CD4-positive, alpha-beta T cell treated with Interleukin-15 for 4 hours (primary cell): ENCODE measurements at places on chromosomes 5 and 9.

DNA sequence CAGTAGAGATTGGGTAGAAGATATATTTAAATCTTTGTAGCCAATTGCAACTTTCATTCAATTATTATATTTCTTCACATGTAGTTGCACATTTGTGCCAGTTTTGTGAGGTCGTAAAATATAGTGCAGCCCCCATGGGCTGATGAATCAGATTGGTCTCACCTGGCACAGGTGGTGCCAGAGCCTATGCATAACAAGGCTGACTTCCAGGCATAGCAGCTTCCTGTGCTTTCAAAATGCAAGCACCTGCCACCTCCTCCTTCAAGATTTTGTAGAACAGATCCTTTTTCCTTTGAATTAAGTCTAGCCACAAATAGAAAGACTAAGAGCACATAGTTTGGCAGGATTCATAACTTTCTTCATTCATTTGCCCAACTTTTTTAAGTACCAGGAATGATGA is 87.1 kb downstream of the STARD4 start:
- no peak for DNase-seq

DNA sequence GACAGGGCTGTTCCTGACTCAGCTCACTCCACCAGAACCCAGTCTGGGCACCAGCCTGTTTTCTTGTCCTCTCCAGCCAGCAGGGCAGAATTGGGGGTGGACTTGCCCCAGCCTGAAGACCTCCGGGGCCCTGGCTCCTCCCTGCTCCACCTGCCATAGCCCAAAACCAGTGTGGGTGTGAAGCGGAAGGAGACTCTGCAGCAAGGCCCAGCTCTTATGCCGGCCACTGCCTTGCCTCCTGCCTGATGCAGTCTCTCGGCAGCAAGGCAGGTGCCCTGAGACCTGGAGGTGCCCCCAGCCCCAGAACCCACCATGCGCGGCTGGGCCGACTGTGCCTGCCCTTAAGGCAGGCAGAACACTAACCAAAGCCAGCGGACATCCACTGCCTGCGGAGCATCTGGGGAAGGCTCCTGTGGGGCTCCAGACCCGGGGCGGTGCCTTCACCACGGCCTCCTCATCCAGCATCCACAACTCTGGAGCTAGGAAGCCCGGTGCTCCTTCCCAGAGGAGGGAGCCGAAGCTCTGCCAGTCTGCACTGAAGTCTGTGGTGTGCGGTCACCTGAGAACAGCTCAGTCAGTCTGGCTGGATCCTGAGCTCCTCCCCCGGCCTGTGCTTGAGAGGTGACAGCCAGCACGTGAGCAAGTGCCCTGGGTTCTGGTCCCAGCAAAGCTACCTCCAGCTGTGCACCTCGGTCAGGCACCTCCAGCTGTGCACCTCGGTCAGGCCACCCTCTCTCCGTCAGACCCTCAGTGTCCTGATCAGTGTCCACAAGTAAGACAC is 116.7 kb downstream of the ADAMTS2 start:
- DNase-seq, result no peak

GRCh38 chr5:81093536-81094196 is 133.5 kb downstream of the RASGRF2 start:
- DNase-seq, result no peak

- DNase-seq, result no peak
Observed at GRCh38 chr9:114394523-114395333, 6.9 kb upstream of the AKNA start.

- no peak for DNase-seq
Observed at GRCh38 chr5:128491291-128491690, 46.8 kb downstream of the FBN2 start.

GRCh38 chr9:100082782-100083181 is 16.0 kb downstream of the ERP44 start:
- no peak for DNase-seq

DNA sequence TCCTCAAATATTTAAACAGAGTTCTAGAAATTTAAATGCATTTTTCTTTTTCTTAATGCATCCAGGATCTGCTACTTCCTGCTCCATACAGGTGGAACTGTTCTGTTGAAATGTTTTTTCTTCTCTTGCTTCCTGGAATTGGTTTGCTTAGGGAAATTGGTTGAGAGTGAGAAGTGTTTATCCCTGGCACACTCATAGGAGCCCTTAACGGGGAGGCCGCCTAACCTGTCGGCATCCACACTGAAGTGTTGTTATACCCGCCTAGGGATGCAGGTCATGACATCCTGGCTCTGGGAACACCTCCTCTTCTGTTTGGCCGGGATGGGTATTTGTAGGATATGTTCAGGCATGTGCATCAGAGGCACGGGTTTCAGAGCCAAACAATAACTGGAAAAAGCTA is 239.7 kb downstream of the GADD45G start:
- no peak for DNase-seq

DNA sequence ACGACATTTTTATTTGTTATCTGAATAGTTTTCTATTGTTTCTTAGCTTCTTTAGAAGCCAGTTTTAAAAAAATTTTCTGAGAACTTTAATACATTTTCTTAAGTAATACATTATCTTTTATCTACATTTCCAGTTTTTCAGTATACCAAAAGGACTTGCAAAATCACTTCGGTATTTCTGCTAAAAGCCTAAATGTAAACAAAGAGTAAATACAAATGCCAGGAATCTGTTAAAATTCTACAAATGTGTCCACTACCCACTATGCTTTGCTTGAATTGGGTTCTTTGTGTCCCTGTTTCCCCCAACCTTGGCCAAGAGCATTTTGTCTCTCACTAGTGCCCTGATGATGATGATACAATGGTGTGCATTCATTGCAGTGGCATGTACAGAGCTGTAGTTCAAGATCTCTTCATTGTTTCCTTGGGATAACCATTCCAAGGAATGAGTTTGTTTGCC is 611.2 kb downstream of the NR2F1-AS1 start:
- no peak for DNase-seq

DNA sequence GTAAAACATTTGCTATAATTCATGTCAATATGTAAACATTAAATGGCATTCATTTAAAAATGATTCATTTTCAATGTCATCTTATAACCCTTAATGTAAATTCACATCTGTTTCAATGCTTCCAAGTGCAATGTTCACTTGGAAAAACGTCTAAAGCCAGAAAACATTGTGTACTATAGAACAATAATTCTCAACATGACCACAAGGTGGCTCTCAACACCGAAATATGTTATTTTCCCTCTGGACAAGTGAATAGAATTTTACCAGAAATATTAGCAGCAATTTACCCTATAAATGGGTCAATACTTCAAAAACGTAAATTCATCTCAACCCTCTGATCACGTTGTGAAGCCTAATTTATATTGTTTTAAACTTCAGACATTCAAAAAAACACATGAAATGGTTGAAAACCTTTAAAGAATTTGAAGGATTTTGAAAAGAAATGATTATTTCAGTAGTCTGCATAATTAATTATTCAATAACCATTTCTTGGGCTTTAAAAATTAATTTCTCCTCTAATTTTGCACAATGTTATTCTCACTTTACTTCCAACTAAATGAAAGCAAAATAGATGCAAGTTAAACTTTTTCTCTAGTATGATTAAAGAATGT is 11.0 kb downstream of the CDH10 start:
- no peak for DNase-seq

- DNase-seq, result no peak
Observed at GRCh38 chr5:5144441-5144840, 4.3 kb downstream of the ADAMTS16 start.

DNA sequence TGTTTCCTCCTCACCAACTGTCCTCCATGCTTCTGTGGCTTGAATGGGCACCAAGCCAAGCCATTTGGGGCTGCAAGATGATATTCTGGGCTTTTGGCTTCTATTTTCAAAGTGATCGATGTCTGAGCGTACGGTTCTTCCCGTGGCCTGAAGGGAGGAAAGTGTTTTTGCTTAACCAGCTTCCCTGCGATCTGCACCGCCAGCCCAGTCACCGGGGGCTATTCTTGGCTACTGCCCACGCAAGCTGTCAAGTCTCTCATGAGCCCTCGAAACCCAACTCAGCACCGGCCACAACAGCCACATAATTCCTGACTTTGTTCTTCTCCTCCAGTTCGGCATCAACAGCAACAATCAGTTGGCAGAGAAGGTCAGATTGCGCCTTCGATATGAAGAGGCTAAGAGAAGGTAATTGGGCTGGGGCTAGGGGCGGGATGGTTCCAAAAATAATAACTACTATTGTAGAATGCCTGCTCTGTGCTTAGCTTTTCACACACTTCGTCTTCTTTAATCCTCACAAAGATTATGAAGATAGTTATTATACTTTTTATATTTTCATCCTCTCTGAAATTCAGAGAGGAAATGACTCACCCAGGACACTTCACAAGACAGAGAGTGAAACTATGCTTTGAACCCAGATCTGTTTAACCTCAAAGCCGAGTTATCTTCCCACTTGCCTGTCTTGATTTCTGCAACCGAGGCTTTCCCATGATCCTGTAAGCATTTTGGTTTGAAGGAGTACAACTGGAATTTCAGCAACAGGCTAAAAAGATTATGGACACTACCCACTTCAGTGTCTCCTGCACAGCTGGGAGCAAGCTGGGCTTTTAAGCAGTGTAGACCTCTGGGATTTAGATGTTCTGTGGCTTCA is 76.4 kb upstream of the RARS1 start:
- peak; percentile 38 for DNase-seq

DNA sequence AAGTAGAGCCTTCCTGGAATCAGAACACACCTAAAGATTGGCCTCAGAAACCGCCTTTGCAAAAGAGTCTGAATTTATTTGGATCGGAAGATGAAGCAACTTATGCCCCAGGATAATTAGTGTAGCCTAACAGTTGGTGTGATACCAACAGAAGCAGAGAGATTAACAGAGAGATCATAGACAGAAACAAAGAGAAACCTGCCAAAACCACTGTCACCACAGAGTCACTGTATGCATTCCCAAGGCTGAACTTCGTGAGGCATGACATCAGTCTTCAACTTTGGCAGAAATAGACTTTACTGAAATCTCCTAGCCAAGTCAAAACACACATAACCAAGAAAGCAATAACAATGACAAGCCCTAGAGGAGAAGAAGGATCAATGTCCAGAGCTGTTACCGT is 361.8 kb downstream of the ELAVL2 start:
- DNase-seq, result no peak

- DNase-seq, result no peak
Observed at GRCh38 chr5:171116719-171117118, 192.3 kb upstream of the TLX3 start.

DNA sequence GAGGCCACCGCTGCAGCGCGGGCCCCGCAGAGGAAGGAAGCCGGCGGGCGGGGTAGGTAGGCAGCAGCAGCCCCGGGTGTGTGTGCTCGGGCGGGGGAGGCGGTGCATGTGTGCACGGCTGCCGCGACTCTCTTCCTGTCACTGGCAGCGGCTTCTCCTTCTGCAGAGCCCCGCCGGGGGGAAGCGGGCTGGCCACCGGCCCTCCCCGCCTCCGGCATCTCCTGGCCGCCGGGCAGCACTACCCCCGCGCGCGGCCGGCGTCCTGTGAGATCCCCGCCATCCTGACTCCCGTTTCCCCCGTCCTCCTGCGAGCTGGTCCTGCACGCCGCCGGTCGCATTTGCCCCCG is 315 bp downstream of the PIK3R1 start:
- DNase-seq, result no peak

GRCh38 chr9:101513351-101513750 is 20.3 kb upstream of the RNF20 start:
- DNase-seq, result no peak

- no peak for DNase-seq
Observed at GRCh38 chr9:120478208-120478607, 101.8 kb downstream of the CDK5RAP2 start.

- DNase-seq, result no peak
Observed at GRCh38 chr5:159873680-159874079, 42.6 kb upstream of the ADRA1B start.

GRCh38 chr5:83464261-83464660 is 7.3 kb upstream of the VCAN start:
- no peak for DNase-seq

DNA sequence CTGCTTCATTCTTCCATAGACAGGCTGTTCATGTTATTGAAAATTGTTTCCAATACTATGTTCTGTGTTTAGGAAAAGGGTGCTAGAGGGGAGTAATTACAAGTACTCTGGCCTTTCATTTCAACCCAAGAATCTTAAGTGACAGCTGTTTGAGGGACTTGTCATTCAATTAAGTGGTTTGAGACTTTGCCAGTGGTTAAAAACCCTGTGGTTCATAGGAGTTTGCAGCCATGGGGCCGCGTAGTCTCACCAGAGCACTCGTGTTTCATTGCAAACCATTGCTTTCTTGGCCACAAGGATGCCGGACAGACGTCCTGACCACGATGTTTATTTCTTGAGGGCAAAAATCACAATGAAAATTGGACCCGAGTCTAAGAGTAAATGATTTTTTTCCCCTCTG is 248.8 kb downstream of the NNT start:
- DNase-seq, result no peak

DNA sequence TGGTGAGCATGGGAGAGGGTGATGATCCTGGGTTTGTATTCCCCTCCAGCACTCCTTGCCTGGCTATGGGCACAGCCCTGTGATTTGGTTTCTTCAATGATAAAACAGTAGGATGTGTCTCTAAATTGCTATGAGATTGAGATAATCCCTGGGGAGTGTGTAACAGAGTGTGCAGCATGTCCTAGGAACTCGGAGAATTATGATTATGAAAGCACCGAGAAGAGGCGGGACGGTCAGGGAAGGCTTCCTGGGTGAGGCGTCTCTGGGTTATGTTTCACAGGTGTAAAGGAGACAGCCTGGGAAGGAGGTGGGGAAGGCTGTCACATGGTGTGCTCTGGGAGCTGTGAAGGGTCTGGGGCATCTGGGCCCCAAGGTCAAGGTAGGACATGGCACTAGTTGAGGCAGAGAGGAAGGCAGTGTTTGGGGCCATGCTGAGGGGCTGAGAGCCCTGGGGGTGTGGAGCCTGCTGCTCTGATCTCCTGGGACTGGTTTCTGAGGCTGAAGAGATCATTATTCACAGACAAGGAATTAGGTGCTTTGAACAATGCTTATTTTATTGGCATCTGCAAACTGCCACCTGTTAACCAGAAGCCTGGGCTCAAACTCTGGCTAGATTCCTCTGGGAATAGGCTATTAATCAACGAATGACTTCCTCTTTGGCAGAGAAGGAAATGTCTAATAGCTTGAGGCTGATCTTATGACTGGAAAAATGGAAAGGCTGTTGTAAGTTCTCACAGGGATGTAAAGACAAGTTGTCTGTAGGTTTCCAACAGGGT is 73.8 kb upstream of the IL12B start:
- no peak for DNase-seq

DNA sequence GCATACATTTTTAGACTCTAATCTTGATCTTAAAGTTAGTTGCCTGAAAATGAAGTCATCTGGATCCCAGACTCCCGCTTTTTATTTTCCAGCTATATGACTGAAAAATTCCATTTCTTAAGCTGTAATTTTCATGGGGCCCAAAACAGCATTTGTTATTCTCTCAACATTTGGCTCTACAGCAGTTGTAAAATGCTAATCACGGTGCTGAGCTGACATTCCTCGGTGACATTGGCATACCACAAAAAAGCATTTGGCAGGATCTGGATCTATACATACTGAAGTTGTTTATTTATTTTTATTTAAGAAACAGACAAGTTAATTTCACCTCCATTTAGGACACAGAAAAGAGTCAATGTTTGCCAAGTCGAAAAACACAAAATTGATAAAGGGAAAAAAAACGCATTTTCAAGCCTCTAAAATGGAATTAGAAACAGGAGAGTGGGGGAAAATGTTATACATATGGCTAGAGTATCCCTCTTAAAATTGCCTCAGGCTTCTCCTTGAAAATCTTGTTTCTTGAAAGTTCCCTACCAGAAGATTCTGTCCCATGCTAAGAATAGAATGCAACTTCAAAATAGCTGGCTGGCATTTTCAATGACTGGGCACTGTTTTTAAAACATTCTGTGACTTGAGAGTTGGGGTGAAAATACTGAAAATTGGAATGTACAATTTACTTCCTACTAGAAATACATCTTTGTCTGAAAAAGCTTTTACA is 207.5 kb upstream of the TBCA start:
- no peak for DNase-seq

- DNase-seq, result no peak
Observed at GRCh38 chr5:80502800-80503199, 14.9 kb downstream of the FAM151B start.
